ENCODE measurements at places on chromosomes 1 and 21.

DNA sequence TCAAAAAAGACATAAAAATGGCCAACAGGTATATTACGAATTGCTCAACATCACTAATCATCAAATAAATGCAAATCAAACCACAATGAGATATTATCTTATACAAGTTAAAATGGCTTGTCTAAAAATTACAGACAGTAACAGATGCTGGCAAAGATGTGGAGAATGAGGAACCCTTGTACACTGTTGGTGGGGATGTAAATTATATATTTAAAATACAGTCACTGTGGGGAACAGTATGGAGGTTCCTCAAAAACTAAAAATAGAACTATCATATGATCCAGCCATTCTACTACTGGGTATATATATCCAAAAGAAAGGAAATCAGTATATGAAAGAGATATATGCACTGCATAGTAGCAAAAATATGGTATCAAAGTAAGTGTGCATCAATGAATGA is 1037.2 kb upstream of the B3GALT2 start:
- no peaks in the 10 kb centered on the region for H3K36me3 ChIP-seq
- H3K27ac ChIP-seq, result no peak overlapping the region
- no peak overlapping the region for H3K4me3 ChIP-seq

DNA sequence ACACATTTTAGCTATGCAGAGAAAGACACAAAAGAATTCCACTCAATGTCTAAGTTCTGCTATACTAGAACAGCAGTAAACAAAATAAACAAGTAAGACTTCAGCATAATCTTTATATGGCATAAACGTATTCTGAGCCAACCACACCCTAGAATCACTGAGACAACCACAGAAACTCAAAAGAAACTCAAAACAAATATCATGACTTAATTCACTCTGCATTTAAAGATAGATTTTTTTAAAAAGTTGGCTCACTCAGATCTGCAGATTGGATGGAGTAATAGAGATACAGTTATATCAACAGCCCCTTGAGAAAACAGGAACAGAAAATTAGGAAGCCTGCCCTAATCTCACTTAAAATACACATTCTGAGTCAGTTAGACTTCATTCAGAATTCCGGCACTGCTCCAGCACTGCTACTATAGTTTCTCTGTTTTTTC is 95.0 kb downstream of the COL24A1 start:
- H3K36me3 ChIP-seq, result no peaks in the 10 kb centered on the region
- no peak overlapping the region for H3K4me3 ChIP-seq
- no peaks in the 10 kb centered on the region for H3K4me1 ChIP-seq
- H3K27me3 ChIP-seq, result no peaks in the 10 kb centered on the region

GRCh38 chr1:43867976-43868740 is 65.4 kb upstream of the ARTN start:
- H3K27me3 ChIP-seq, result no peaks in the 10 kb centered on the region
- H3K36me3 ChIP-seq, result no peaks in the 10 kb centered on the region
- peaks cover 5% of the 10 kb centered on the region for H3K4me1 ChIP-seq
- DNase-seq, result no peak
- no peak overlapping the region for H3K4me3 ChIP-seq
- no peak overlapping the region for H3K27ac ChIP-seq

DNA sequence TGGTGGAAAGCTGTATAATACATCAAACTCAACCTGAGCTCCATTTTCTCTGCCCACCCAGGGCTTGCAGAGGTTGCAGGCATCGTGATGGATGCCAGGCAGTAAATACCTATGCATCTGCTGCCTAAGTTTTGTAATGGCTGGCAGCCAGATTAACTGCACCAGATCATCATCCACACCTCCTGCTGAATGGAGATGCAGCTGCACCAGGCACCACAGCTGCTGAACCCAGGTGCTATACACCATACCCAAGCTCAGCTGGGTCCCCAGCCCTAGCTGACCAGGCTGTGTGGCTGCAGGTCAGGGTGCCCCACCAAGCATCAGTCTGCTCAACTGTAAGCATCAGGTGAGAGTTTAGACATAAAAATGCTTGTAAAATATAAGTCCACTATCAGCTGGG is 6.7 kb upstream of the SNAPIN start:
- H3K4me1 ChIP-seq, result peaks cover 28% of the 10 kb centered on the region
- DNase-seq, result no peak
- no peak overlapping the region for H3K4me3 ChIP-seq
- no peaks in the 10 kb centered on the region for H3K27me3 ChIP-seq
- H3K27ac ChIP-seq, result no peak overlapping the region
- H3K36me3 ChIP-seq, result peaks cover 10% of the 10 kb centered on the region

GRCh38 chr21:29808153-29808552 is 131.6 kb downstream of the GRIK1 start:
- H3K4me1 ChIP-seq, result no peaks in the 10 kb centered on the region
- H3K27me3 ChIP-seq, result peaks cover 11% of the 10 kb centered on the region
- no peak for DNase-seq
- H3K4me3 ChIP-seq, result no peak overlapping the region

GRCh38 chr1:183730107-183730724 is 74.7 kb upstream of the RGL1 start:
- H3K36me3 ChIP-seq, result no peaks in the 10 kb centered on the region
- peaks cover 7% of the 10 kb centered on the region for H3K27me3 ChIP-seq
- peaks cover 4% of the 10 kb centered on the region for H3K4me1 ChIP-seq
- H3K27ac ChIP-seq, result no peak overlapping the region

DNA sequence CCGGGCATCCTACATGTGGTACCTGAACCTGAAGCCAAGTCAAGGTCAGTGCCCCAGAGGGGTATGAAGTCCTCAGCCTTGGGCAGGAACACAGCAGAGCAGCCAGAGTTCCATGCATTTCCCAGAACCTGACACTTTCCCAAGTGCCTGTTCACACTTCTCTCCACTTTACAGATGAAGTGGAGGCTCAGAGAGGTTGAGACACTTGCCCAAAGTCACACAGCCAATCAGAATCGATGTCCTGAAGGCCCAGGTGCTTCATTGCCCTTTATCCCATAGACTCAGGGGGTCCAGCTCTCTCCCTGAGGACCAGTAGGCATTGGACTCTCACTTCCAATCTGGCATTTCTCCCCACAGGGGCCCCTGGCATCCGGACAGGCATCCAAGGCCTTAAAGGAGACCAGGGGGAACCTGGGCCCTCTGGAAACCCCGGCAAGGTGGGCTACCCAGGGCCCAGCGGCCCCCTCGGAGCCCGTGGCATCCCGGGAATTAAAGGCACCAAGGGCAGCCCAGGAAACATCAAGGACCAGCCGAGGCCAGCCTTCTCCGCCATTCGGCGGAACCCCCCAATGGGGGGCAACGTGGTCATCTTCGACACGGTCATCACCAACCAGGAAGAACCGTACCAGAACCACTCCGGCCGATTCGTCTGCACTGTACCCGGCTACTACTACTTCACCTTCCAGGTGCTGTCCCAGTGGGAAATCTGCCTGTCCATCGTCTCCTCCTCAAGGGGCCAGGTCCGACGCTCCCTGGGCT is 2.2 kb downstream of the C1QA start:
- no peaks in the 10 kb centered on the region for H3K27me3 ChIP-seq
- no peaks in the 10 kb centered on the region for H3K36me3 ChIP-seq
- H3K4me1 ChIP-seq, result no peaks in the 10 kb centered on the region

- no peaks in the 10 kb centered on the region for H3K27me3 ChIP-seq
- no peaks in the 10 kb centered on the region for H3K36me3 ChIP-seq
- peaks cover 10% of the 10 kb centered on the region for H3K4me1 ChIP-seq
- no peak for DNase-seq
Measured at GRCh38 chr1:41698916-41699860, 214.7 kb upstream of the EDN2 start.

Data from activated CD8-positive, alpha-beta T cell treated with anti-CD3 and anti-CD28 coated beads, Interleukin-2, amount 10 ng/mL, durations not matched to agents 7 days and 5 days (primary cell).